Stimulated activated CD4-positive, alpha-beta T cell treated with anti-CD3 and anti-CD28 coated beads, TNF-alpha, amount 100 ng/mL, for 24 hours (primary cell): ENCODE measurements at places on chromosomes 4 and X.

DNA sequence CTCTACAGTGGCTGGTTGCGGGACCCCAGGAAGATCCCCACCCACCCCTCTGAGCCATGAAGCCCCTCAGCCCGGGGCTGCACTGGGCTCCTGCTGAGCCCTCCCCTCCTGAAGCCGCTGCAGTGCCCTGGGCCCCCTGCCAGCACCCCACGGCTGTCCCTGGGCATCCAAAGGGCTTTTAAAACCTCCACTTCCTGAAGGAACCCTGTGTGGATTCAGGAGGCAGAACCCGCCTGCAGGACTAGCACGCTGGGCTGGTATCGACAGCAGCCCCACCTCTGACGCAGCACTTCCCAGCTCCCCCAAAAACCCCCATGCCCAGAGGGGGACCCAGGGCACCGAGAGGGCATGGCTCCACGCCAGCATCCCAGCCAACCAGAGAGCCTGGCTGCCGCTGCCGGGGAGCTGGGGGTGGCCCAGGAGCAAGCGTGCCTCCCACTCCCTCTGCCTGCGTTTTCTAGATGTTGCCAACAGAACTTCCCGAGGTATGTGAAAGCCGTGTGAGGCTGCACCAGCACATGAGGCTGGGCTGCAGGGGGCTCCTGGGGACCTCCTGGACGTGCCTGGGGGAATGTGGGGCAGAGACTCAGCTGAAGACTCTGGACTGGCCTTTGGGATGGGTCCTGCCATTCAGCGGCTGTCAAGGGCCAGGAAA lies 6.3 kb downstream of the MXD4 start:
- DNase-seq = no peak

DNA sequence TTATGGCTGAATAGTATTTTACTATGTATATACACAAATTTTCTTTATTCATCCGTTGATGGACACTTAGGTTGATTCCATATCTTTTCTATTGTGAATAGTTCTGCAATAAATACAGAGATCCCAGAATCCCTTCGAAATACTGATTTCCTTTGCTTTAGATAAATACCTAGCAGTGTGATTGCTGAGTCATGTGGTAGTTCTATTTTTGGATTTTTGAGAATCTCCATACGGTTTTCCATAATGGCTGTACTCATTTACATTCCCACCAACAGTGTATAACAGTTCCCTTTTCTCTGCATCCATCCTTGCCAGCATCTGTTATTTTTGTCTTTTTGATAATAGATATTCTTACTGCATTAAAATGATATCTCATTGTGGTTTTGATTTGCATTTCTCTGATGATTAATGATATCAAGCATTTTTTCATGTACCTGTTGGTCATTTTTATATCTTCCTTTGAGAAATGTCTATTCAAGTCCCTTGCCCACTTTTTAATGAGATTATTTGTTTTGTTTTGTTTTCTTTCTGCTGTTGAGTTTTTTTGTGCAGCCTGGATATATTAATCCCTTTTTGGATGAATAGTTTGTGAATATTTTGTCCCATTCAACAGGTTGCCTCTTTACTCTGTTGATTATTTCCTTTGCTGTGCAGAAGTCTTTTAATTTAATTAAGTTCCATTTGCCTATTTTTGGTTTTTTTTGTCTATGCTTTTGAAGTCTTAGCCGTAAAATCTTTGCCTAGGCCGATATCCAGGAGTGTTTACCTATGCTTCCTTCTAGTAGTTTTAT lies 466.7 kb upstream of the TENM3 start:
- DNase-seq = no peak

- DNase-seq = no peak
Measured at GRCh38 chr4:5760246-5760645, 49.2 kb downstream of the EVC start.

DNA sequence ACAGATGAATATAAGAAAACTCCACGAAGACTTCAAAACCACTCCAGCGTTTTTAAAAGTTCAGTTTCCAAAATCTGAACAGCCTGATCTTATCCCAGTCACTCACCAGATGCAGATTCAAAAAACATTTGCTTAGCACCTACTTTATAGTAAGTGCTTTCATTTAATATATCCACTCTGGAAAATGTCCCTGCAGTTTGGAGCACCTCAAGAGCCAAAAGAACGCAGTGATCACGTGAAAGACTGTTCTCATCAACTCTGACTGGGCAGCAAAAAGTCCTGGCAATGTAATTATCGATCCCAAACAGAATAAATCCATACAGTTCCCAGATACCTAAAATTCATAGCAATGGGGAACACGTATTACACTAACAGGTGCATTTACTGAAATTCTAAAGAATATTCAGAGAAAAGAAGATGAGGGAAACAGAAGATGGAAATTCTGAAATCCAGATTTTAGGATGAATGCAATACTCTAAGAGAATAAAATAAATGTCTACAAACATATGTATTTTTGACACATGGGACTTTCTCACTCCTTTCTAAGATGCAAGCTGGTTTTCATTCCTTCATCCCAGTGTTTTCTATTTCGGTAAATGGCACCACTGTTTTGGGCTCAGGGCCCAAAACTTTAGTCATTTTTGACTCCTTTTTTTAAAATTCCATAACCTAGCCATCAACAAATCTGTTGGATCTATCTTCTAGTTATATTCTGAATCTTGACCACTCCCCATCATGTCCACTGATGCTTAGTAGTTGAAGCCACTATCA lies 13.9 kb downstream of the ATP8A1 start:
- DNase-seq = no peak

GRCh38 chr4:102139932-102140331 lies 205.3 kb downstream of the SLC39A8 start:
- DNase-seq = no peak

- no peak for DNase-seq
Measured at GRCh38 chrX:39619182-39620009, 478.4 kb downstream of the BCOR start.

DNA sequence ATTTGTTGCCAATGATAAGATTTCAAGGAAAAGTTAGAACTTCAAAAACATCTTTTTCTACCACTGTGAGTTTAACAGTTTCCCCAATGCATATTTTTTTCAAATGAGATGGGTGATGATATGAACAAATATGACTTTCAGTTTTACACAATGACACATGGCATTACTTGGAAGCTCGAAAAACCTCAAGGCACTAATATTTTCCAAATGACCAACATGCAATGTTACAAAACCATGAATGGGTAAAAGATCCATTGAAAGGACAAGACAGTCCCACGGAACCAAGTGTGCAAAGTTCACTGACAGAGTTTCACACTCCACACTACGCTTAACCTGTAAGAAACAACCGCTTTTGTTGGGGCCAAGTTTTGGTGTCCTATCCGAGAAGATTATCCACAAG lies 84.5 kb downstream of the CD99L2 start:
- no peak for DNase-seq

GRCh38 chr4:177441061-177441802 lies 1.0 kb downstream of the AGA start:
- no peak for DNase-seq

DNA sequence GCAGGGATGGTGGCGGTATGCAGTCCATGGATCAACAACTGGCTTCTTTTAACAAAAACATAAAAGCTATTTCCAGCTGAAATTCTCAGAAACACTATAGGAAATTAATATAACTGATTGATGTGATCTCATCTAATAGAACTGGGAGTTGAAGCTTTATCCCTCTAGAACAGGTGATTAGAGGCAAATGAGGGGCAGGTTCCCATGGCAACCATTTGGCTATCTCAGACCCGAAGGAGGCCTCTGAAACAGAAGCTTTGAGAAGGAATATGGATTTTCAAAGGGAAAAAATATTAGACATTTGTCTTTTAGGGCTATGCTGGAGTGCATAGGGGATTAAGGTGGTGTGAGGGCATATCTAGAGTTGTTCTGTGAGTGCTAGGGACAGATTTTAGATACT lies 50.0 kb downstream of the IGSF1 start:
- DNase-seq = no peak
